ENCODE measurements at places on chromosomes 7 and 10.

DNA sequence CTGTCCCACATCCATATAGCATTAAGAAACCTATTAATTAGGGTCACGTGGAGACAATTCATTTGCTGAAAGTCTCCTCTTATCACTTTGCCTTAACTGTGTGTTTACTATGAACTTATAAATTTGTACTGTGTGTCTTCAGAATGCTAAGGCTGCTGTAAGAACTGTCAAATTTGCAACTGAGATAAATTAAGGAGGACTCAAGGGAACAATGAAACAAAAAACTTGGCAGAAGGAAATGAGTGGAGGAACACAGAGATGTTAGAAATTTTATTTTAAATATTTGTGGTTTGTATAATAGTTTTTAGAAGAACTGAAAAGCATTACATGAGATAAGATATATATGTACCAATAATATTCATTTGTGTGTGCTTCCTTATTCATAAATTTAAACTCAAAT is 1005.3 kb upstream of the SORCS1 start:
- no peak for DNase-seq

DNA sequence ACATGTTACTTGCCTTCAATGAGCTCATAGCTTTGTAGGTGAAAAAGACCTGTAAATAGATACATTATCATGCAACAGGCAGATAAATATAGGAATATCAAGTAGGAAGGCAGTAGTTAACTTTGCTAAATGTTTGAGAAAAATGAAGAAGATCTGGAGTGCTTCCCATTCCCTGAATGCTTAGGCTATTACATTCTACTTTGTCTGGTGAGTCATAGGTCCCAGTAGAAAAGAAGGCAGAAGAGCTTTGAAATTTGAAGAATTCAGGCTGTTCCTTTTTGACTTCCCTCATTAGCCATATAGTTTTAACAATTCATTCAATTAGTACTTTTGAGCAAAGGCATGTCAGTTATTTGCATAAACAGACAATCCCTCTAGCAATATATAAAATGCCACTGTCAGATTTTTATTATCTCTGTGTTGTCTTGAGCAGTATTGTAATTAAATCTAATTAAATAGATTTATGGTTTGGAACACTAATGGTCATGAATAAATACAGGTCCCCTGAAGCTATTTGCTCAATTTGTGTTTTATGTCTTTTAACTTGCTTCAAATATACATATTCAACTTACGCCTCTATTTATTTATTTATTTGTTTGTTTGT is 875.0 kb downstream of the REEP3 start:
- DNase-seq: no peak

- no peak for DNase-seq
These were observed 802.5 kb downstream of the GRM8 start for GRCh38 chr7:126450269-126450671.

- DNase-seq: no peak
These were observed 17.7 kb downstream of the NPY start for GRCh38 chr7:24301703-24302102.

GRCh38 chr10:8633909-8634308 is 579.4 kb downstream of the GATA3 start:
- DNase-seq: no peak

DNA sequence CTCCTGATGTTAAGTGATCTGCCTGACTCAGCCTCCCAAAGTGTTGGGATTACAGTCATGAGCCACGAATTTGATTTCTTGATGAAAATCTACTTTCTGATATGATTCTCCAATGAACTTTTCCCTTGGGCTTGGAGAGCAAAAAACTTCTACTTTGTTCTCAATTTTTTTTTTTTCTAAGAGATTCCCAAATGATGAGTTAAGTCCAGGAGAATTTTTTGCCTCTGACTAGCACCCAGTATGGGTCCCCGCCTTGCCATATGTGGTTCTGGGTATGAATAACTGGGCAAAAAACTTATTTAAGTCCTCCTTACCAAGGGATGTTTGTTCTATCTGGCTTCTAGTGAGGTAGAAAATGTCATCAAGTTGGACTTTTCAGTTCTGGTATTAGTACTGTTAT is 147.9 kb upstream of the LYZL1 start:
- no peak for DNase-seq

DNA sequence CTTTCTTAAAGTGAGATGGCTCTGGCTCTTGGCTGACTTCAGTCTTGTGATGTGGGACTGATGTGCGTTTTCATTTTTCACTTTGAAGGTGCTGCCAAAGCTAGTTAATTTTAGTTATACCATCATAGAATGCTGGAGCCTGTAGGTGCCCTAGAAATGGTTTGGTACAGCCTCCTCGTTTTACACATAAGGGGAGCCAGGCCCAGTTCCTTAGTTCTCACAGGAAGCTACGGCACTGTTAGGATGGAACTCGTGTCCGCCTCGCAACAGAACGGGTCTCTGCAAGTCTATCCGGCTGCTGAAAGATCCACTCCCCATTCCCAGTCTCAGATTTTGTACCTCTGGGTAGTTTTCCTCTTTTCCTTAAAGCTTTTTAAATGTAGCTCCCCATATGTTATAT is 173.2 kb upstream of the PRPS1L1 start:
- no peak for DNase-seq

DNA sequence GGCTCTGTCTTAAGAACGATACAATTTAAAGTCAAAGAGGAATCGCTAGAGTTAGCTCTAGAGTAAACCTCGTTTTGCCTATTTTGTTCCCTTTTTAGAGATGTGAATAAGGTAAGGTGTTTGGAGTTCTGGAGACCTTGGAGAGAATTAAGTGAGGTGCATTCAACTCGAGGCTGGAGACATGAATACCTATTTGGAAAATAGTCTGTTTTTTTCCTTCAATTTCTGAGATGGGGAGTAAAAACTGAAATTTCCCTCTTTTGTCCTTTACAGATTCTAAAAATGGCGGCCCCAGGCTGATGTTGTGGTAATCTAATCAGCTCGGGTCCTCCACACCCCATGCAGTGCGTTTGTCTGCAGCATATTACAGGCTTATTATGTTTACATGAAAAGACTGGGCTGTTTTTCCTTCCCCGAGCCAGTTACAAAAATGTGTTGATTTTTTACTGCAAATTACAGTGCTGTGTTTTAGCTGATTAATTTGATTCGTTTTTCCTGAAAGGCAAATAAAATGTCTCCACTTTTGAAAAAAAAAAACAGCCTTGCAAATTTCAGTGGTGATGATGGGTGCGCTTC is 1.5 kb downstream of the KMT2E start:
- DNase-seq: no peak

DNA sequence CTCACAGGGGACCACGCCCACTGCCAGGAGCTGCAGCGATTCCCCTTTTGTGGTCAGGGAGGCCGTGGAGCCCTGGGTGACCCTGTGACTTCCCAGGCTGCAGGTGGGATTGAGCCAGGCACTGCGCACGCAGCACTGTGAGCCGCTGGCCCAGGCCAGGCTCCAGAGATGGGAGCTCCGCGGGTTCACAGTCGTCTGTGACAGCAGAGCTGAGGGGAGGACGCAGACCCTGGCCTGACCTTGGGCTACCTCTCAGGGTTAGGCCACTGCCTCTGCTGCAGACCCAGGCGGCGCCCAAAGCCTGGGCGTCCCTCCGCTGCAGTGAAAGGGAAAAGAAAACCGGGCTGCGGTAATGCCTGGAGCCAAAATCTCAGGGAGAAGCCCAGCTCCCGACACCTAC is 107.5 kb upstream of the GPR26 start:
- no peak for DNase-seq

DNA sequence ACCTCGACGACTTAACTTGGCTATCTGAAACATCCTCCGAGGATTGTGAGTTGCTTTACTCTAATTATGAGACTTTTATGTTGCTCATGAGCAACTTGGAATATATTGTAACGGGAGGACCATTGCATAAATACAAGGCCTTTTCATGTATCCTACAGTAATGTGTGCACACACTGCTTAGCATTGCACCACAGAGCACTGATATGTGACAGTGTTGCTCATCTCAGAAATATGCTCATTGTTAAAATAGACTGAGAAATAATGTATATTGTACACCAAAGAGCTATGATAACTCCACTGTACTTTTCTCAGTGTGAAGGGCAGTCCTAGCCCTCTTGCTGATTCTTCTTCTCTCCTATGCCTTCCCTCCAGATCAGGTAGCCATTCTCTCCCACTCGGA is 102.8 kb upstream of the CDK13 start:
- no peak for DNase-seq

DNA sequence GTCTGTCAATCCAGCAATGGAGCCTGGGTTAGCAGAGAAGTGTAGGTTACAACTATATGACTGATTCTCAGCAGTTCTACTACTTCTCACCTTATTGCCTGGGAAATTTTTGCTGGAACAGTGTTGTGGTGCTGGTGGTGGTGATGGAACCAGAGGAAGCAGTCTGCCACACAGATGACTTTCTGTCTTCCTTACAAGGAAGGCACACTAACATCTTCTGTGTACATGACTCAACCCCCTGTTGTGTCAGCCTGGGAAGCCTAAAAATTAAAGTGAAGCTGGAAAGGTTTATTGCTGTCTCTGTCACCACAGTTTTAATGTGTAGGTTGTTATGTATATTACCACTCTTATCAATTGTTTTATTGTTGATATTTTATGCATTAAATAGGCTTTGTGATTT is 40.3 kb downstream of the ANKRD7 start:
- DNase-seq: no peak

DNA sequence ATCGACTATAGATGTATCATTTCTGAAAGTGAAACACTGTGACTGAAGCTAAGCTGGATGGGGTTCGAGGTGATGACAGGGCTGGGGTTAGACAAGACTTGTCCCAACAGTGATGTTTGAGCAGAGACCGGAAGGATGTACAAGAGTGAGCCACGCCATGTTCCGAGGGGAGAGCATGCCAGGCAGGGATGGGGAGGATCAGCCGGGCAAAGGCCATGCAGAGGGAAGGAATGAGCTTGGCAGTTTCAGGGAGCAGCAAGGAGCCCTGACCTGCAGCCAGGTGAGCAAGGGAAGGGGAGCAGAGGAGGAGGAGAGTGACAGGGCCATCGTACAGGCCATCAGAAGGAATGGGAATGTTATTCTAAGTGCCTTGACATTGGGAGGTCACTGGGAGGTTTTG is 114.9 kb upstream of the GPR26 start:
- DNase-seq: no peak

DNA sequence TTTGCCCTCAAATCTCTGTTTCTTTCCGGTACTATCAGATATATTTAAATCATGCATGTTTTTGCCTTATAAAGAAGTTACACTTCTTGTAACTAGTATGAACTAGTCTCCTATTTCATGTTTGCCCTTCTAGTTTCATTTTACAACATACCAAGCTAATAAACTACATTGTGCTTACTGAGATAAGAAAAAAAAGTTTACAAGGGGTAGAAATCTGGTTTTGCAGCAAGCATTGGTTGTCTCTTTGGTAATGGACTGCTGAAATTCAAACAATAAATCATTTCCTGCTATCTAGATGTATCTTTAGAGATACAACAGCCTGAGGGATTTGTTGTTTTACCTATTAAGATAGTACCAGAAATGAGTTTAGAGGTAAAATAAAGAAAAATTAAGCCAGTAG is 18.8 kb downstream of the PTTG1IP2 start:
- no peak for DNase-seq

DNA sequence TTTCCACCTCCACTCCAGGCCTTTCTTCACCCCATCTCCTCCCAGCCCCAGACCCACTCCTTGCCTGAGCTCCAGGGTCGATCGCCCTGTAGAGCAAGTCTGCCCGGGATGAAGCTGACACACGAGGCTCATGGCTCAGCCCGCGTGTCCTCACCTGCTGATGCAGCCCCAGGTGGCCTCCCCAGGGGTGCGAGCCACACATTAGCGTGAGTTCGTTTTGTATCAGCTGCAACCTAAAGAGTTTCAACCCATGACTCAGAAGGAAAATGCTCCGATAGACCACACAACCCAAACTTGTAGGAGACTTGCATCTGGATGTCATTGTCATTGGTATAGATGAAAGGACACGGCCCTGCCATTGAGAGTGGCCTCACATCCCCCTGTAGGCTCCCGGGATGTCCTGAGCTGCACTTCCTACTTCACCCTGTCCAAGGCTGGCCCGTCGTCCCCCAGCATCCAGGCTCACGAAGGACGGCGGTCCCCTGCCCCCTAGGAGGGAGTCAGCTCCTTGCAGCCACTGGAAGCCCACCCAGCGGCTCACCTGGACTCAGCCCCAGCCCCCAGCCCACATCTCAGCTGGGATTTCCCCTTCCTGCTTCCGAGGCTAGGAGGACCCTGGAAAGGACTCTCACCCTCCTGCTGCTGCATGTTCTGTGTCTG is 97.7 kb downstream of the HTR5A start:
- no peak for DNase-seq

DNA sequence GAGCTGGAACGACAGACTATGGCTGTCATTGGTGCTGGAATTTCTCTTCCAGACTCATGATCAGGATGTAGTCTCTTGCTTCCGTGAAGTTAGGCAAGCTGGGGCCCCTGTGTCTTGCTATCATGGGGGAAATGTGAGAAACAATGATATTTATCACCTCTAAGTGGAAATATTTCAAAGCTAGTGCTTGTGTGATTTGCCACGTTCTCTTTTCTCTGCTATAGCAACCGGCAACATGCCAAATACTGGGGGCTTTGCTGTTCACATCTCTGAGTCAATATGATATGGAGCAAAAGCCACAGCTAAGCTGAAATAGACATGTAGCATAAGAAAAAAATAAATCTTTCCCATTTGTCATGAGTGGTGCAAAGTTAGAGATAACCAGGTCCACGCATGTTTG is 668.2 kb upstream of the IGFBP3 start:
- no peak for DNase-seq

DNA sequence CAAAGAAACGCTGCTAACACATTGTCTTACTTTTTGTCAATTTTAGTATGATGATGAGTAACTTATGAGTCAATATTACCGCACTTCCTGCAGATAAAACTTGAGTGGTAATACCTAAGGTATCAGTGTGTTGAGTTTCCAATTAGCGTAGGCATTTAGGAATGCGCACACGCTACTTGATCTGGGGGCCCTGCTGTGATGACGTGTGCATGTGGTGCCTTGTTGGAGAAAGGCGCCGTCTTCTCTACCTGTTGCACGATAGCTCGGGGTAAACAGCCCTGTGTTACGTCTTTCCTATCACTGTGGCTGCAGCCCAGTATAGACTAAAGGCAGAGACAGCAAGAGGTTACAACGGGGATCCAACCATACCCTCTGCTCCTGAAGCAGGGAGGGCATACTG is 476.8 kb upstream of the ADARB2 start:
- DNase-seq: no peak

DNA sequence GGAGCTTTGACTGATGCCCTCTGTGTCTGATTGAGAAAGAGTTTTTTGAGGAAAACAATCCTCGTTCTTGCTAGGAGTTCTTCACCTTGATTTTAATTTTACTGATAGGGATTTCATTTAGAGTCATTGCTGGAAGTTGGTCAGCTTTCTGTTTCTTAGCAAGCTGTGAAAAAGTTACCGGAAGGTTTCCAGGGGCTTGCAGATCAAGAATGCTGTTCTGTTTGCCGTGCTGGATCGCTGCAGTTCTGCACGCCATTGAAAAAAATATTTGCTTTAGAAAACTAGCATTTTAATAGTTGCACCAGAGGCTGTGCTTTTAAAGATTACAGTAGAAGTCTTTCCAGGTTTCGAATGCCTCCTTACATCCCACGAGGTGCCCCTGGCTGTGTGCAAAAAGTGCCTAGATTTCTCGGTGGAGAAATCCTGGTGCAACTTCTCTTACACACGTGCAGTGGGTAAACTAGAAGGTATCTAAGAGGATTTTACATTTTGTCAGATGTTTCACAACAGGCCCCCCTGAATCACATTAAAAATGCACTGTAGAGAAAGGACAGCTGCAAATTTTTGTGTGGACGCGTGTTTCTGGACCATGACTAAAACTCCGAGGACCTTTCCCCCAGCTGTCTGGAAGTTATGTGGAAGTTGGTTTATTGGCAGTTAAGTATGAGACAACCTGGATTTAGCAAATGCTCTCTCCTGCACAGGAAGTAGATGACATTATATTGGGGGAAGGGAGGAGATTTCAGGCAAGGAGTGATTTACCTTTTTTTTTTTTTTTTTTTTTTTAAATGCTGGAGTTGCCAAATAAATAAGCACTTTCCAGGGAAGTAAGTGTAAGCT is 5.8 kb downstream of the TCF7L2 start:
- no peak for DNase-seq

All from stimulated activated CD4-positive, alpha-beta T cell treated with anti-CD3 and anti-CD28 coated beads, TNF-alpha, amount 100 ng/mL, for 48 hours (primary cell).